ENCODE measurements at places on chromosomes 3 and 15. TPM values are rescaled to one million over a fixed set of nuclear protein-coding genes. Genes with fewer than 3 reads are reported as not detected.

Gene P2RY1
- 24.3 TPM for total RNA-seq

Gene TMEM212
- not detected for total RNA-seq

Gene OSTN
- not detected for total RNA-seq

DNA sequence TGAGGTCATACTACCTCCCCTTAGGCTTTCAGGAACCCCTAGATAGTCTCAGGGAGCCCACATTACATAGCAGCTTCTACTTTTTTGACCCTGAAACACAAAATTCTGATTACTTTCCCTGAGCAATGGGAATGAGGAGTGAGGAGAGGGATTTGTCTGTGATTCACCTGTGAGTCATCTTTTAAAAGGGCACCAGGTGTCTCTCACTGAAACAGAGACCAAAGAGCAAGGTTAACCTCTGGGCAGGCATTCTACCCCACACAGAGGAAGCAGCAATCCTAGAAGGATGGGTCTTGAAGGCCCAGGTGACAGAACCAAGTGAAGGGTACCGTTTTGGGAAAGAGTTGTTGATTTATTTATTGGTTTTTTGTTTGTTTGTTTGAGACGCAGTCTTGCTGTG lies 31.1 kb upstream of the UBE2E2 start:
- DNase-seq, result no peak
- no peaks in the 10 kb centered on the region for H3K27me3 ChIP-seq
- no peaks in the 10 kb centered on the region for H3K36me3 ChIP-seq
- H3K4me3 ChIP-seq, result no peak overlapping the region
- no peak overlapping the region for H3K27ac ChIP-seq
- H3K4me1 ChIP-seq, result no peaks in the 10 kb centered on the region

- H3K27ac ChIP-seq, result no peak overlapping the region
- no peak overlapping the region for H3K4me3 ChIP-seq
- no peaks in the 10 kb centered on the region for H3K4me1 ChIP-seq
- no peaks in the 10 kb centered on the region for H3K27me3 ChIP-seq
- DNase-seq, result no peak
Measured at GRCh38 chr3:152120601-152121269, 148.0 kb upstream of the MBNL1 start.

- no peak overlapping the region for H3K4me3 ChIP-seq
- no peaks in the 10 kb centered on the region for H3K36me3 ChIP-seq
- DNase-seq, result no peak
- no peaks in the 10 kb centered on the region for H3K4me1 ChIP-seq
Measured at GRCh38 chr3:60622349-60622748, 628.9 kb downstream of the FHIT start.

DNA sequence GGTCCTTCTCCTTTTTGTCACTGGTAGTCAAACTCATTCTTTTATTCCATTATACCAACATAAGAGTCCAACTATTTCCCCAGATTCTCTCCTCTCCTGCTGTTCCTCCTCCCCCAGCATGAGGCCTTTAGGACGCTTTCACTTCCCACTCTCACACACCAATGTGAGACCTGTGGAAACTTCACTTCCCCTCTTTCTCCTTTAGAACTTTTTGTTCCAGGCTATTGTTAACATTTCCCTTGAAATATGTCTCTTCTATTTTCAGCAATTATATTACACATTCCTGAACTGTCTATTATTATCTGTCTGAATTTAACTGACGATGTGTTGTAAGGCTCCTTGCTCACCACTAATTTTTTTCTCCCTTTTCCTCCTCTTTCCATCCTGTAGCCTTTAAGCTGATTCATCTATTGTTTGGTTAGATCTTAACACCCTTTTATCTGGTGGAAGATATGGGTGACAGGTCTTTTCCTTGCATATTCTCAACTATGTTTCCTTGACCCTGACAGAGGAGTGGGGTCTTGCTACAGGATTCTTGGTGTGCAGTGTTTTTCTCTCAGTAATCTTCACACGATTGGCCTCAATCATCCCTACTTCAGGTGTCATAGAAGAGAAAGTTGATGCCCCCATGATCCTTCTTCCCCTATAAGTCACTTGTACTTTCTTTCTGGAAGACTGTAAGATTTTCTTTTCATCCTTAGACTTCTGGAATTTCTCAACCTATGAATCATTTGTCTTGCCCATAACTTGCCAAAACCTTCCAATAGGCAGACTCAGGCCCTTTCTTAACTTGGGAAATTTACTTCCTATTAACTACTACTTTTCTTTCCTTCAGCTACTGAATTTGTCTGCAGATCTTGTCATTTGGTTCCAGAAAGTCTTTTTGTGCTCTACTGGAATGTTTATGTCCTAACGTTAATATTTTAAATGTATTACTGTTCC lies 5.9 kb downstream of the CYP19A1 start:
- no peaks in the 10 kb centered on the region for H3K36me3 ChIP-seq
- H3K4me3 ChIP-seq, result no peak overlapping the region
- peaks cover 11% of the 10 kb centered on the region for H3K27me3 ChIP-seq
- H3K27ac ChIP-seq, result no peak overlapping the region
- no peak for DNase-seq
- no peaks in the 10 kb centered on the region for H3K4me1 ChIP-seq

GRCh38 chr3:166993015-166993630 lies 387.0 kb downstream of the ZBBX start:
- H3K27me3 ChIP-seq, result no peaks in the 10 kb centered on the region
- H3K27ac ChIP-seq, result no peak overlapping the region
- DNase-seq, result no peak
- no peaks in the 10 kb centered on the region for H3K4me1 ChIP-seq

DNA sequence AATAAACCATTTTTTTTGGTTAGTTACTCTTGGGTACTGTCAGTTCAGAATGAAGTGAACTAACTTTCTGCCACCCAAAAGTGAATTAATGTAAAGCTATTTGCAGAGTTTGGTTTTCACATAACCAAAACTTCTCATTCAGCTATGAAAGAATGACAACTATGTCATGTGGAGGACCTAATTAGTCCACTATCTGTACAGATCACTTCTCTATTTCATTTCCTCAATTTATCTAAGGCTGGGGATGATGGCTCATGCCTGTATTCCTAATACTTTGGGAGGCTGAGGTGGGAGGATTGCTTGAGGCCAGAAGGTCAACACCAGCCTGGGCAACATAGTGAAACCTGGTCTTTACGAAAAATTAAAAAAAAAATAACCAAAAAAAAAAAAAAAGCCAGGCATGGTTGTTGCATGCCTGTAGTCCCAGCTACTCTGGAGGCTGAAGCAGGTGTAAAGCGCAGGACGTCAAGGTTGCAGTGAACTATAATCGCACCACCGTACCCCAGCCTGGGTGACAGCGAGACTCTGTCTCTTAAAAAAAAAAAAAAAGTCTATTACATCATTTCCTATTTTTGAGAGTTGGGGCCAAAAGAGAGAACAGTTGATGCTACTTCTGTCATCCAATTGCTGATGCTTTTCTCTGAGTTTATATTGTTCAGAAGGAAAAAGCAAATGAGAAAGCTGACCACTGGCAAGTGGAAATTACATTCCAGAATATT lies 8.7 kb downstream of the HYPK start:
- H3K36me3 ChIP-seq, result peaks cover 93% of the 10 kb centered on the region
- H3K4me1 ChIP-seq, result peaks cover 8% of the 10 kb centered on the region
- no peaks in the 10 kb centered on the region for H3K27me3 ChIP-seq
- DNase-seq, result no peak

GRCh38 chr15:45827275-45827674 lies 192.4 kb downstream of the SQOR start:
- H3K36me3 ChIP-seq, result no peaks in the 10 kb centered on the region
- no peaks in the 10 kb centered on the region for H3K4me1 ChIP-seq
- no peak overlapping the region for H3K4me3 ChIP-seq
- DNase-seq, result no peak

Gene GPR171
- total RNA-seq, result not detected

Gene CCNB2
- total RNA-seq, result 90.4 TPM

Gene APBA2
- 32.5 TPM for total RNA-seq

Gene NCK1
- total RNA-seq, result 23.2 TPM

Gene LRRC31
- total RNA-seq, result not detected

- peaks cover 48% of the 10 kb centered on the region for H3K27me3 ChIP-seq
- DNase-seq, result no peak
- no peaks in the 10 kb centered on the region for H3K4me1 ChIP-seq
- no peak overlapping the region for H3K27ac ChIP-seq
- no peaks in the 10 kb centered on the region for H3K36me3 ChIP-seq
Measured at GRCh38 chr15:101310161-101310480, 15.1 kb upstream of the SNRPA1 start.

DNA sequence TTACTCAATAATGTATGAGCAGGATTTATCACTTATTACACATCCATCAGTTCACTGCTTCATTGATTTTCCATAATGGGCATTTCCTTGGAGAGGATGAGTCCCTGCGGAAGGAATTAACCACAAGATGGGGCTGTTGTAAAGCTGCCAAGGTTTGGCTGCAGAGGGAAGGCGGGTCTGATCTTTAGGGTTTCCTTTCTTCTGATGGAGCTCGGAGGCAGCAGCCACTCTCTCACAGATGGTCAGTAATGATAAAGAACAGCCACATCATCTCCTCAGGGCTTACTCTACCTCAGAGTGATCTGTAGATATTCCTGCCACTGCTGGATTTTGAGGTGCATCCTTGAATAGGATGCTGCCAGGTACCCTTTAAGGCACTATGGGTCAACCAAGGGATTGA lies 115.2 kb downstream of the USP13 start:
- H3K27me3 ChIP-seq, result no peaks in the 10 kb centered on the region
- no peaks in the 10 kb centered on the region for H3K4me1 ChIP-seq
- no peak overlapping the region for H3K4me3 ChIP-seq
- no peak overlapping the region for H3K27ac ChIP-seq
